ENCODE measurements at places on chromosomes 5 and 9.

DNA sequence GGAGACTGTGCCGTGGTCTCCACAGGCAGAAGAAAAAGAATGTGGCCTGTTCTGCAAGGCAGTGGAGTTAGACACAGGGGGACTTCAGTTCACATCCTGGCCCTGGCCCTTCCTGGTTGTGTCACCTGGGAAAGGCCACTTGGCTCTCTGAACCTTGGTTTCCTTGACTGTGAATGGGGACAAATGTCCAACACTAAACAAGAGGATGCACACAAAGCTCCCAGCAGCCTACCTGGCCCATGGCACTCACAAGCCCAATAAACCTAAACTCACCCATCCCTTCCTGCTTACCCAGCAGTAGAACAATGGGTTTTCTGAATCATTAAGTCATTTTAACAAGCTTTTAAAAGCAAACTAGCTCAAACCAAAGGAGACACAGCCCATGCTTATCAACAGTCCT lies 103.9 kb downstream of the FRMD3 start:
- DNase-seq: no peak

- DNase-seq: no peak
Observed at GRCh38 chr9:107422189-107423185, 67.1 kb downstream of the KLF4 start.

GRCh38 chr5:172791286-172791685 lies 20.3 kb upstream of the DUSP1 start:
- DNase-seq: no peak

GRCh38 chr5:98846520-98846919 lies 73.1 kb downstream of the RGMB start:
- DNase-seq: no peak

DNA sequence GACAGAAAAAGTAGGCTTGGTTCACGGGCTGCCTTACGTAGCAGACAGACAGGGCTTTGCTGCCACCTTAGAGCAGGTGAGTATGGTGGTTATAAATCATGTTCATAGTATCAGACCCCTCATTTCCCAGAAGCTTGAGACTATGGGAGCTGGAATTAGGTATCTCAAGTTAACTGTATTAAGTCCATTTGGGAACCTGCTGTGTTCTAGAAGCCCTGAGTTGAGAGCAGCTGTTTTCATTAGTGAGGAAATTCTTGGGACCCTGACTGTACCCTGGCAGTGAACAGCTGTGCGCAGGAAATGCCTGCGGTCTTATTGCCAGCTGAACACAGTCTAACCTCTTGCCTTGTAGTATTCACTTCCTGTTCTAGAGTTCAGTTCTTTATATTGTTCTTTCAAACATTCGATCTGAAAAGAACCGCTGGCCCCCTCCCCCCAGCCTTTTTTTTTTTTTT lies 29.8 kb downstream of the UGCG start:
- no peak for DNase-seq

DNA sequence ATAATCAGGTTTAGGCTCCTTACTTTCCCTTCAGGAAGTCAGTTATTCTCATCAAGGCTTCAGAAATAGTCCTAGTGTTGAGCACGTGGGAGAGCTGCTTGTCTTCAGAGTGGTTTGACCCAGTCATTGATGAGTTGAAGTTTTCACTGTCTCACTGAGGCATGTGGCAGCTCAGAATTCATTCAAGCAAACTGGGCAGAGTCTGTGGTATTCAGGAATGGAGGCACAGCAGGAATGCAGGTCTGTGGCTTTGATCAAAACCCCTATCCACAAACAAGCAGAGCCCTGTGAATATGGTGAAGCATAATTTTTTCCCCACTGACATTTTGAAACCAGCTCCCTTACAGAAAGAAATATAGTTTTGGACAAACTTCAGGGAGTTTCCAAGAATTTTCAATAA lies 207.3 kb downstream of the CD180 start:
- no peak for DNase-seq

DNA sequence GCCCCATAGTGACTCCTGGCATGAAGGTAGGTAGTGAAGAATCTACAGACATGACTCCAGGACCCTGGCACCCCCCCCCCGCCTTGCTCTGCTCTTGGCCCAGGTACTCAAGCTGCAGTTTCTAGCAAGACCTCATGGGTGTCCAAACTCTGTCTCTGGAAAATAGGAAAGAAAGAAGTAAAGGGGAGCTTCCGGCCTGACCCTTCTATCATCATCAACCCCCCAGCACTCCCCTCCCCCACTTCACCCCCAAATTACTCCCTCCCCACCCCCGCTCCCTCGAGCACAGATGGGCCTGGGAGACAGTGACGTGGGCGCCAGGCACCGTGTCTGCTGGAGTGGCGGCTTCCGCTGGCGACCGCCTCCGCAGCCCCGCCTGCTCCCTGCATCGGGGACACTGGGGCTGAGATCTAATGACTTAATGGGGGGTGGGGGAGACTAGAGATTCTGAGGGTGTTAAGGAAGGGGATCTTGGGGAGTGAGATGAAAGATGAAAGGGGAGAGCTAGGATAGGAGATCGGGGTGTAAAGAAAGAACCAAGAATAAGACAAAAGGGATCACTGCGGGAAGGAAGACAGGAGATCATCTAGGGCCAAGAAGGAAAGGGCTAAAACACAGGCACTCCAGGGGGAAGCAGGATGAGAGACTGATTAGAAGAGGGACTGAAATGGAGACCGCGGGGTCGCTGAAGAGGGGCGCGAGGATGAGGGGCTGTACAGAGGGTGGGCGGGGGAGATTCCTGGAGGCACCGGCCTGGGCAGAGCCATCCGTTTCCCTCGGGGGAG lies 1.1 kb upstream of the DNAJB5 start:
- peak; percentile 21 for DNase-seq

- no peak for DNase-seq
Observed at GRCh38 chr9:83699615-83700014, 8.1 kb downstream of the UBQLN1 start.

- DNase-seq: no peak
Observed at GRCh38 chr9:2132484-2133082, 117.4 kb downstream of the SMARCA2 start.

- DNase-seq: no peak
Observed at GRCh38 chr5:73370640-73371583, 77.7 kb downstream of the FOXD1 start.

GRCh38 chr9:116543731-116544400 lies 143.2 kb upstream of the TRIM32 start:
- no peak for DNase-seq

- no peak for DNase-seq
Observed at GRCh38 chr9:91837981-91838731, 111.9 kb downstream of the ROR2 start.

- no peak for DNase-seq
Observed at GRCh38 chr9:91771027-91771426, 179.0 kb downstream of the ROR2 start.

Data from activated naive CD4-positive, alpha-beta T cell (primary cell).